ENCODE measurements at places on chromosomes 5 and 9. TPM values are rescaled to one million over a fixed set of nuclear protein-coding genes. Genes with fewer than 3 reads are reported as not detected.

GRCh38 chr9:96619491-96620180 lies at the start of gene CDC14B:
Gene CDC14B (minus strand): TSS chr9:96619843. CDS start chr9:96619378, 465 bp downstream.
- peak; percentile 64 for DNase-seq

DNA sequence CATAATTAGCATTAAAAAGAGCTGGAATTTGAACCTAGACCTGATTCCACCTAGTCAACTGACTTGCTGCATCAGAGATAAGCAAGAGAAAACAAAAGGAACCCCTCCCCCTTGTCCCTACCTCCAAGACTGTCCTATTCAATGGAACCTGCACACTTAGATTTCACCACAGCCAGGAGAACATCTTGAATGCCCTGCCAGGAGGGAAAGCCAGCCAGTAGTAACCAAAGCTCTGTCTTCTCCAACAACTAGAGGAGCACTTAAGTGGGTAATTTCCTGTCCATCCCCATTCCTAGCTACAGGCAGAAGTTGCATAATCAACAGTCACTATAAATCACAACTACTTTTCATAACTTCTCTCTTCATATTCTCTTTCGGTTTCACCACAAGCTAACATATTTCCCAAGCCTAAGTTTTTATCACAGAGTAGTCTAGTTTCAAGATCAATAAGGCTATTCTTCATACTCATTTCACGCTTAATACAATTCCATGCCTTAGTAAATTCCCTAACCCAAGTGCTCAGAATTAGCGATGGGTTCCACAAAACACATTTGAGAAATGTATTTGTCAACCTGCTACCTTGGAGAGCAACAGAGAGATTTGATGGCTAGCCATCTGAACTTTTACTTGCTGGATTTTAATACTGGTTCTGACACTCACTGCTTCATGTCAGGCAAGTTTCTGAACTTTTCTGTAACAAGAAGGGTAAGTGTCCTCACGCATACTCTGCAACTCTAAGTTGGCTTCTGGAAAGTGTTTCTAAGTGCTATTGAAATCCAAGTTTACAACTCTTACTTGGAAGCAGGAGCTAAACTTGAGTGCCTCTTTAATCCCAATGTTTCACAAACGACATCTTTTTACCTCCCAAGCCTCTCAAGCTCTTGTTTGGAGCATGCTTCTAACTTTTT lies 2.0 kb downstream of the DENND1A start:
- no peak for DNase-seq

DNA sequence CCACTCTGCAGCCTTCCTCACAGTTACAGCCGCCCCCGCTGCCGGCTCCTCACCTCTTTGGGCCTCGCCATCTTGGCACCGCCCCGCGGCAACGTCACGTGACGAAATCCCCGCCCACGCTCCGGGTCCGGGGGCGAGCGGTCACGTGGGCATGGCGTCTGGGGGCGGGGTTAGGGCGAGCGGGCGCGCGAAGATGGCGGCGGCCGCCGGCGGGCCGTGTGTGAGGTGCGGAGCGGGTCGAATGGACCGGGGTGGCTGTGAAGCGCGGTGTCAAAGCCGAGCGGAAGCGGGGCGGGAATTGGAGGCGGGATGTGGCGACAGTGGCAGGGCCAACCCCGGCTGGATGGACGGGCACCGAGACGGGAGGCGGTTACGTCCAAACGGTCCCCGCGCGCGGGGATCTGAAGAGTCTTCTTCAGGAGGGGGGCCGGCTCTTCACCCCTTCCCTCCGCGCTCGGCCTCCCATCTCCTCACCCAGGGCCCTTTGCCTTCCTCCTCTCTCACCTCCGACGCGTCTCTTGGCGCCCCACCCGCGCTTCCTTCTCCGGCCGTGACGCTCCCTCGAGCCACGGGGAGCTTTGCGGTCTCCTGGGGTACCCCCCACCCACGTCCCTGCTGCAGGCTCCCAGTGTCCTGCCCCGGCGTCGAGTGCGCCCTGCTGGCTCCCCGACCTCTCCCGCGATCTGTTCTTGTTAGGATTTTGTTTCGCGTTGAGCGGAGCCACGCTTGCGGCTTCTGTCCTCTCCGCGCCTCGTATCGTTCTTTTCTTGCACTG lies at the start of the genes DOLK and NUP188:
TSS of gene DOLK (minus strand) at position 77 of the 775 bp plus-strand sequence. CDS start 300 bp downstream, outside the sequence.
TSS of gene NUP188 (plus strand) at position 173 of the 775 bp plus-strand sequence. CDS start at position 194, 21 bp downstream.
- DNase-seq: no peak

DNA sequence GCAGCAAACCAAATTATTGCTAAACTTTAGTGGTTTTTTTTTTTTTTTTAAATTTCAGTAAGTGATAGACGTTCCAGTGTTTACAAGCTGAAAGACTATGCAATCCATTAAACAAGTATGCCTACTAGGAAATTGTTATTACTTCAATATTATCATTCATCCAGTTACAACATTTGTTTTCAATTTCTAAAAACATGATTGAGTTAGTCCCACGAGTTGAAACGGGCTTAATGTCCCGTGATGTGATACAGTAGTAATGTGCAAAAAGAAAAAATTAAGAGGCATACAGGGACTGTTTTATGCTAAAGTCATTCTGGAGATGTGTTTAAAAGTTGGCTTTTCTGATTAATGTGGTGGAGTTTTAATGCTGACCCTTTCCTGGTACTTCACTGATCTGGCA lies 550.3 kb upstream of the DMAC1 start:
- DNase-seq: no peak

GRCh38 chr9:73528926-73529325 lies 377.3 kb downstream of the ANXA1 start:
- DNase-seq: no peak

- no peak for DNase-seq
Observed at GRCh38 chr9:87853302-87853701, 29.4 kb upstream of the SPATA31E1 start.

GRCh38 chr9:137589441-137590122 lies 730 bp downstream of the ZMYND19 start:
- DNase-seq: no peak

DNA sequence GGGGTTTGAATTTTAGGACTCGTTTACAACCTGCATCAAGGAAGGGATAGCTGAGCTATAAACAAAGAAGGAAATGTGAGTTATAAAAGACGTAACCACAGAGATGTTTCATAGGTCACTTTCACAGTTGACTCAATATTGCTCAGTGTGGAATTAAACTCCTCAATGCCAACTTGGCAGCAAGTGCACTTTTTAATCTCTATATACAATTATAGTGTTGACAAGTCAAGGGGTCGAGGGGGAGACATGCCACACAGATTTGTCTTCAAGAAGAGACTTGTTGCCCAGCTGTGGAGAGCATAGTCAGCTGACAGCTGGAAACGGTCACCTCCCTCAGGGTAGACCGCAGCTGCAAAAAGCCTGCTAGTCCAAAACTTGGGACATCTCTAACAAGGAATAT lies 163.4 kb upstream of the DMAC1 start:
- DNase-seq: no peak

GRCh38 chr5:178368716-178369300 lies 136.2 kb upstream of the PHYKPL start:
- no peak for DNase-seq

- DNase-seq: no peak
Observed at GRCh38 chr9:134057307-134057657, 10.5 kb downstream of the BRD3 start.

DNA sequence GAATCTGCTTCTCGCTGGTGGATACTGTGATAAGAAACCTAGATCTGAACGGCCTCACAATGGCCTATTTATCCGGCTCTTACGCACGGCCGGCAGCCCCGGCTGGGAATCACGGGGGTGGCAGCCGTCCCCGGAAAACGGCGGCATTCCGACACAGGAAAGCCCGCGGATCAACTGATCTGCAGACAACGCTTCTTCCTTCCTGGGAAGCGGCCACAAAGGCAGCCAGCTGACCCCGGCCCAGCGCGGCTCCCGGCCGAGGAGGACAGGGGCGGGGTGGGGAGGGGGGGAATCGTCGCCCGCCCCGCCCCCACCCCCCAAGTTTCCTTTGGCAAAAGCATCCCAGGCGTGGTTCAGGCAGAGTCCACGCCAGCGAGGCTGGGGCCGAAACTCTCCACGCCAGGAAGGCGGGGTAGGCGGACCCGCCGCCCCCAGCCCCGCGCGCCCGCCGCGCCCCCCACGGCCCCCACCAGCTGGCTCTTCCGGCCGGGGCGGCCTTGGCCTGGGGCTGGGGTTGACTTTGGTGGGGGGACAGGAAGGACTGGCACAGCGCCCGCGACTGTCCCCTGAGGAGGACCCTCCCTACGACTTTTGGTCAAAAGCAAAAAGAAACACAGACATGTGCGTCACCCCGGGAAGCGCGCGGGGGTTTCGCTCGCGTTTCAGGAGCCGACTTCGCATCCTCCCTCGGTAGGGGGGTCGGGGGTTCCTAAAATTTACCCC lies 247.7 kb upstream of the ANKRD55 start:
- DNase-seq: no peak

- no peak for DNase-seq
Observed at GRCh38 chr5:58640011-58640410, 57.1 kb downstream of the RAB3C start.

DNA sequence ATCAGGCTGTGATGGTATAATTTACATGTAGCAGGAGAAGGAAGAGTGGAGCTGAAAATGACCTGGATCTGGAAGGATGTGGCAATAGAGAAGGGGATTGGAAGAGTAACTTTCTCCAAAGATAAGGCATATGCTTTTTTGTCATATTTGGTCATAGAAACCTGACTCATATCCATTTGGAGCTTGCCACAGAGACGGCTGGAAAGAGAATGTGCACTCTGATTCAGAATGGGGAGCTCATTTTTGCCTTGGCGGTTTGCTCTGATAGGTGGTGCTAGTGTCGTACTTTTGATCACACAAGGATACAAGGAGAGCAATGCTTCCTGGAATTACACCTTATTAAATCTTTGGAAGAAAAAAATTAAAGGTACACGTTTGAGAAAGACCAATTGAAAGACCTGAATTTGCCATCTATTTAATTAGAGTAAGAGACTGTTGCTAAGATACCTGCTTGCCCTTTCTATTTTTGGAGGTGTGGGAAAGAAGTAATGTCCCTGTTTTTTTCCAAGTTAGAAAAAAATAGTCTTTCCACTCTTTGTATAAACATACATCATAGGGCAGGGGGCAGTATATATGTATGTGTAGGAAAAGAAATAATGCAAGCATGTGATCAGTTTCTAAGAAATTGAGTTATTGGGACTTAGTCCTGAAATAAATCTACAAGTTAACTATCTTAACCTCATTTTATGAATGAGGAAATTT lies 5.4 kb downstream of the LSM11 start:
- DNase-seq: no peak

DNA sequence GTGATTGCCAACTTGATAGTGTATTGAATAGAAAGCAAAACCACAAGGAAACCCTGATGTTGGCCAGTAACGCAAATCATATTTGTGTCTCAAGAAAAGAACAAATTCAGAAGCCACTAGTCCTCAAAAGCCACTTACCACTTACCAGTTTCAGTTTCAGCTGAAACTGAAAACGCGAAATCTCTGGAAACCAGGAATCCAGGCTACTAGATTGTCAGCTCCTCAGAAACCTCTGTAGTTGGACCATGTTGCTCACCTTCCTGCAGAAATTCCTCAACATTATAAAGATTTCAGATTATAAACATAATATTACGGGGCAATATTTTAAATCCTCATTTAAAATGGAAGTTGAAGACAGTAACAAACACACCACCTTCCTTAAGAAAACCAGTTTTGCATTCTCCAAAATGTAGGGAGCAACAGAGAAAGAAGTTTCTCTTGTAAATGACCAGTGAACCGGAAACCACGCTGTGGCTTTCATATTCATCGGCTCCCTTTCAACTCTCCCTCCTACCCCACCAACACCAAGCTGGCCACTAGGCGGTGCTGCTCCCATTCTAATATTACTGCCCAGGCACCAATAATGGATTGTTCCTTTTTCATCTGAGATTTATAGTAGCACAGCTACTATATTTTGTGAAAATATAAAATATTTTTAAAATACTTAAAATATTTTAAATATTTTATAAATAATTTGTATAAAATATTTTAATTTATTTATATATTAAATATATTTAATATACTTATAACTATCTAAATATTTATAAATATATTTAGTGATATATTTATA lies 8.7 kb upstream of the TMED7 start:
- DNase-seq: peak; percentile 56

GRCh38 chr5:5633579-5633978 lies 211.1 kb downstream of the ICE1 start:
- DNase-seq: no peak

- no peak for DNase-seq
Observed at GRCh38 chr5:38608874-38609273, 52.4 kb upstream of the LIFR start.

- no peak for DNase-seq
Observed at GRCh38 chr9:16825971-16826625, 44.4 kb downstream of the BNC2 start.

DNA sequence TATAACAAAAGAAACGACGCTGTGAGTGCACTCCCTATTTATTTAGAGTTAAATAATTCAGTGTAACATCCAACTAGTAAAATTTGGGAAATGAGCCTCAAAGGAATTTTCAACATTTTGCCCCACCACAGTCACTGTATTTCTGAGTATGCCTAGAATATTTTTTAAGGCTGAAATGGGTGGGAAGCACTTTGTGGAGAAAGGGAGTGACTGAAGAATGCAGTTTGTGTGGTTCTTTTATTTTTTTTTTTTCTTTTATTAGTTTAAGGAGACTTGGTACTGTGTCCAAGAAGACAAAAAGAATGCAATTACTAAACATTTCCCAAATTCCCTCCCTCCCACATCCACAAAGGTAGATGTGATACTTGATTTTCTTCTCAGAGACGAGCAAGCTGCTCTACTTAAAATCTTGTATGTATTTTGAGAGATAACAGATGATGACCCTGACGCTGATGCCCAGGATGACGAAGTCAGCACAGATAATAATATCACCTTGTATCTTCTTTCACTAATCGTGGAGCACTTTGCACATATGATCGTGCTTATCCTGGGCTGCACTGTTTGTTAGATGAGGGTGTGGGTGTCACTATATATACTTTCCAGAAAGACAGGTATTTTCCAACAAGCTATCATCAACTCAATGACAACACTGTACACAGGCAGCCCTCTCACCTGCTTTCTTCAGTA lies 586.3 kb downstream of the RAB3C start:
- no peak for DNase-seq

- no peak for DNase-seq
Observed at GRCh38 chr5:135887881-135888614, 7.6 kb downstream of the IL9 start.

GRCh38 chr9:20312732-20313131 lies 309.6 kb downstream of the MLLT3 start:
- DNase-seq: no peak

- DNase-seq: no peak
Observed at GRCh38 chr9:85554349-85554748, 187.4 kb downstream of the AGTPBP1 start.

GRCh38 chr9:24497671-24498070 lies 48.0 kb downstream of the IZUMO3 start:
- no peak for DNase-seq

Gene SETX
- 28.1 TPM for total RNA-seq

Gene SPOCK1
- 15.6 TPM for total RNA-seq

Gene LCN15
- total RNA-seq: 0.05 TPM

Gene NEUROG1
- not detected for total RNA-seq

Gene GCNT4
- 0.33 TPM for total RNA-seq

Gene CER1
- not detected for total RNA-seq

Gene UBE2QL1
- not detected for total RNA-seq

Gene BASP1
- total RNA-seq: 217 TPM

Gene PAX5
- total RNA-seq: 0.39 TPM

Gene AK8
- 0.39 TPM for total RNA-seq

Gene ATOSB
- 23.6 TPM for total RNA-seq

Gene PTGS1
- 61.2 TPM for total RNA-seq

Gene FAM221B
- total RNA-seq: not detected

Gene DBN1
- total RNA-seq: 195 TPM

Gene TRIM52
- 9.3 TPM for total RNA-seq

Measured in Panc1 (cell line).